Thymus (tissue), 14 donors: ENCODE measurements at places on chromosomes 3 and 15. TPM values are rescaled to one million over a fixed set of nuclear protein-coding genes. Genes with fewer than 3 reads are reported as not detected.

Gene NOX5
- total RNA-seq, result 0.19 TPM

Gene FBXW12
- 0.05 TPM for total RNA-seq

Gene NUP210
- total RNA-seq, result 23.8 TPM

Gene TERC
- total RNA-seq, result 136 TPM

Gene SMARCC1
- 35.6 TPM for total RNA-seq

Gene TICRR
- 3.5 TPM for total RNA-seq

Gene ROBO1
- total RNA-seq, result 33.9 TPM

Gene MYNN
- 26.1 TPM for total RNA-seq

Gene SAXO2
- total RNA-seq, result 0.80 TPM

Gene GOLGA6L9
- 1.2 TPM for total RNA-seq

Gene SYNPR
- 0.09 TPM for total RNA-seq

Gene USP50
- 0.33 TPM for total RNA-seq

Gene CCDC80
- total RNA-seq, result 13.6 TPM

Gene BTLA
- 19.4 TPM for total RNA-seq

Gene FSTL1
- total RNA-seq, result 53.5 TPM

Gene GALNT15
- total RNA-seq, result 2.6 TPM

Gene LRRC31
- total RNA-seq, result 0.09 TPM

Gene CPN2
- 0.05 TPM for total RNA-seq

Gene CAMP
- 7.8 TPM for total RNA-seq

Gene BUB1B
- 48.3 TPM for total RNA-seq

Gene SI
- total RNA-seq, result 0.05 TPM

Gene PPIP5K1
- total RNA-seq, result 4.6 TPM

Gene GPR160
- total RNA-seq, result 7.7 TPM

Gene CLDN11
- 0.47 TPM for total RNA-seq

Gene IQCF5
- not detected for total RNA-seq

Gene TRAIP
- 8.2 TPM for total RNA-seq

Gene ERICH6
- total RNA-seq, result 0.14 TPM

Gene ASB14
- total RNA-seq, result not detected

Gene CYP1A2
- total RNA-seq, result not detected

Gene FRG2C
- total RNA-seq, result under 0.01 TPM

Gene ZBTB47
- 2.5 TPM for total RNA-seq

Gene IRAK2
- 3.9 TPM for total RNA-seq

Gene MOBP
- total RNA-seq, result 0.05 TPM

Gene CHDH
- total RNA-seq, result 0.38 TPM

Gene AP4E1
- total RNA-seq, result 6.5 TPM

Gene MYO5C
- total RNA-seq, result 3.2 TPM

Gene SFMBT1
- total RNA-seq, result 6.4 TPM

Gene SLC28A1
- total RNA-seq, result 0.05 TPM

Gene MAGEL2
- 0.19 TPM for total RNA-seq

Gene LDHAL6B
- total RNA-seq, result not detected

Gene SPTBN5
- total RNA-seq, result 0.57 TPM

Gene PLAAT1
- 1.3 TPM for total RNA-seq

Gene ACKR4
- total RNA-seq, result 0.94 TPM

Gene EIF4E3
- 1.5 TPM for total RNA-seq

Gene XCR1
- 4.2 TPM for total RNA-seq

Gene ANKRD63
- total RNA-seq, result not detected

Gene ADGRG7
- total RNA-seq, result 0.14 TPM
